Anterior cingulate cortex (tissue), 58 donors: ENCODE measurements at places on chromosomes 3 and 15.

DNA sequence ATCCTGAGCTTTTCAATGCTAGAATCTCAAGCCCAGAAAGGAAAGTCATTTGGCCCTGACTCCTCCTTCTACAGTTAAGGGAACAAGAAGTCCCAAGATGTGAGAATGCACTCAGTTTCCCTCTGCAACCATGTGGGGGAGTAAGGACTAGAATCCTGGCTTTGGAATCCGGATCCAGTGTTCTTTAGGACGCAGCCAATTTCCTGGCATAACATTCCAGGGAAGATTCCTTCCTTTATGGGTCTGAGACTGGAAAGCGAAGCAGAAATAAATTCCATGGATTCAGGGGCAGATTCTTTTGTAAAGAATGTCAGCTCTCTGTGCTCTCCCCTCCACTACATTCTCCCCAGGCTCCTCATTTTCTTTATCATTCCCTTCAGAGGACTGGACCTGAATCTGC is 151.8 kb upstream of the SOX14 start:
- no peak for DNase-seq

DNA sequence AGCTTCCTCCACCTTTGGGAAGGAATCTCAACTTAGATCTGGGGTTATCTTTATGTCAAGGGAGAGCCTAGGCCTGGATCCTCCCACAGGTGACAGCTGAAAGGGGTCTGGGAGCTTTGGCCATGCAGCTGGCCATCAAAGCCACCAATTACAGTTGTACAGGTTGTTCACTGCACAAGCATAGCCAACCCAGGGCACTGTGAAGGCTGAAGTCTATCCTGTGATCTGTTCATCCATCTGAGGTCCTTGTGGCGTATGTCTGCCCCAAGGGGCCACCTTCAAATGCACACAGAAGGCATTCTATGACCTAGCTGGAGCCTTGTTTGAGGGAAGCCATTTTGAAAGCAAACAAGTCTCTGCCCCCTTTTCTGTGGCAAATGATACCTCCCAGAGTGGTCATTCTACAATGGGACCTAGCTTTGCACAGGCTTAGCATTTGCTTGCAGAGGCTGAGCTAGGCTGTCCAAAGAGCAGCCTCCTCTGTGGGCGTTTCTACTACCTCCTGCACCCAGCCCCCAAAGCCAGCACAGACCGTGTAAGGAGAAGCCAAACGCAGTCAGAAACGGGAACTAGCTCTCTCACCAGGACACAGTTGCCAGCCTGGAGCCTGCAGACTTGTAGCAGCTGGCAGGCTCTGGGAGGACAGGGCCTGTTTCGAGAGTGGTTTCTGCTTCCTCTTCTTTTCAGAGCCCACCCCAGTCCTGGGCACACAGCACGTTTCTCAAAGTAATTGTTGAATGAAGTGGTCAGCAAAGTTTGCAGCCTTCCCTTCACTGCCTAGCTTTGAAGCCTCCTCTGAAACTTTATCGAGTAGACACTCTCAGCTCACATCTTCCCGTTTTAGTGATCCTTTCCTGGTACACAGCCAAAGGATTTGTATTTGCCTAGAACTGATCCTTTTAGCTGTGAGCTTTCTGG is 157.3 kb upstream of the SMAD3 start:
- DNase-seq: peak; percentile 62

DNA sequence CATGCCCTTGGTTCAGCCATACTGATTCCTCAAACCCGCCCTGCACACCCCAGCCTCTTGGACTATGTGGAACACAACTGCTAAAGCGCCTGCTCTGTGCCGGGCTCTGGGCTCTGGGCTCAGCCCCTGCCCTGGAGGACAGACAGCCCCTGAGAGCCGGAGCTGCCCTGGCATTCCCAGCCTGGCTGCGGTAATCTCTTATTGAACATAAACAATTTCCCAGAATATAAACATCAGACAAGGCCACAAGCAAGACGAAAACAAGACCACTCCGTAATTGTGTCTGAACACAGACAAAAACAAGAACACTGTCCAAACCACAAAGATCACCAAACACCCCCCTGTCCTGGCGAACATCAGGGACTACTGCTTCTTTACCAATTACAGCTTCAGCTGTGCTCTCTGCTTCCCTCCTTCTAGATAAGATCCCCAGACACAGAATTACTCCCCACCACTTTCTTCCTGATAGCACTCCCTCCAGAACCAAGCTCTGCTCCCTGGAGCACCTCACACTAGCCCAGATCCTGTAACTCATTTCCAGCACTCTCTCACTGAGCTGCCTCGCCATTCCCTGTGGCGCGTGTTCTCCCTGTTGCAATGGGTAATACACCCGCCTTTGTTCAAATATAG is 57.1 kb upstream of the TLE3 start:
- no peak for DNase-seq

GRCh38 chr15:85755471-85755870 is 39.3 kb downstream of the KLHL25 start:
- no peak for DNase-seq

GRCh38 chr3:116413319-116413718 is 32.0 kb downstream of the LSAMP start:
- DNase-seq: no peak

DNA sequence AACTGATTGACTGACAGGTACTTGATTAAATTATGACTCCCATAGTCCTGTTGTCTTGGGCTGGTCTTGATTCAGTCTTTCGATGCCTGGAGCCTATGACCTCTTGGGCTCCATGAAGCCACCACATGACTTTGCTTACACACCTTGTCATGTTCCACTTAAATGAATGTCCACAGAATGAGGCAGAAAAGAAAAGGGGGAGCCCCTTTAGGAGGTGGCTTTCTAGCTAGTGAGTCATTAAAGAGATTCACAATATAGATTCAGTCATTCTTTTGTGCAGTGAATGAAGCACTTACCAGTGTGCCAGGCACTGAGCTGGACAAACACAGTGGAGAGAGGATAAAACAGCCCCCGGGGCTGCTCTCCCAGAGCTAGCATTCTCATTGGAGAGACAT is 17.1 kb downstream of the VIPR1 start:
- DNase-seq: no peak

- no peak for DNase-seq
Observed at GRCh38 chr3:53085476-53085875, 39.6 kb upstream of the SFMBT1 start.

- DNase-seq: no peak
Observed at GRCh38 chr3:20280257-20280656, 94.3 kb upstream of the SGO1 start.

DNA sequence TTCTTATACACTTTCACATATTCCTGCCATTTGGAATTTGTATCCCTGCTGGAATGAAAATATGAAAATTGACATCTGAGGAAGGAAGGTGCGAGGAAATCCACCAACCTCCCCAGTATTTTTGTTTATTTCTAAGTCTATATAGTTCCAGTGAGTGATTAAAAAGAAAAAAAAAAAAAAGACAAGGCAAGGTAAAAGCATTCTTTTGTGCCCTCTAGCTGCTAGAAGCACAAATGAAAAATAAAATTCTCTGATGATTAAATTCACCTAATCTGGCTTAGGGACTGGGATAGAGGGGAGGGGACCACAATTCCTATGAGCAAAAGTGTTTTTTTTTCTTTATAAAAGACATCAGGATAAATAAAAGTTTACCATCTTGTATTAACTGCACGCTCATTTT is 370.9 kb downstream of the NR2F2 start:
- DNase-seq: no peak

GRCh38 chr3:119829420-119829819 is 47.5 kb downstream of the NR1I2 start:
- DNase-seq: no peak

- DNase-seq: no peak
Observed at GRCh38 chr15:62895139-62895866, 147.2 kb upstream of the TPM1 start.

DNA sequence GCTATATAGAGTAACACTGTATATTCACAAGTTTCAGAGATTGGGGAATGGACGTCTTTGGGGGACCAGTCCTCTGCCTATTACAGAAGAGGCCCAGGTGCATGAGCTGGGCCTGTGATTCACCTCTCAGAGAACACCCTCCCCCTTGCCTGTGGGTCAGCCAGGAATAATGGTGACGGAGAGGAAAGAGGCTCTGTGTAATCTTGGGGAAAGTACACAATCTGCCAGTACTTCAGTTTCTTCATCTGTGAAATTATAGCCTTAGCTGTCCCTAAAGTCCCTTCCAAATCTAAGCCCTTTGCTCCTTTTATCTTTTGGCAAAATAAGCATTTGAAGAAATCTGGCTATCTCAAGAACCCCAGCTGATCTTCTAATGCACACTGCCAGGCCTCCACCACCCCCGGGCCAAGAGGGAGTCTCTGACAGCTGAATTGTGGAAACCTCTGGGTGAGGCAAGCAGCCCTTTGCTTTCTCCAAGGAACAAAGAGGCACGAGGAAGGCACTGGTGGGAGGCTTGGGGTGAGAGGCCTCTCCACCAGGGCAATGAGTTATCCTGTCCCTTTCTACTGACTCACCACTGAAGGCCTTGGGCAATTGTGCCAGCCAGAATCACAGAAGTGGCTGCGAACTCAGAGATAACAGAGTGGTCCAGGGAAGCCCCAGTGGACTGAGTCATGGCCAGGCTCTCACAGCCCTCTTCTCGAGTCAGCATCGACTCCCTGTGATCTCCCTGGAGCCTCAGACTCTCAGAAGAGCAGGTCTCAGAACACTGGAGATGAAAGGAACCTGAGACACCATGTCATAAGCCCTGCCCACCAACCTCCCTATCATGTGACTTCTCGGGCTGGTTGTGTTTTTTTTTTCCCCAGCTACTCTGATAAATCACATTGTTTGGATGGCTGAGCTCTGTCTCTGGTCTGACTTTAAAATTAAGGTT is 31.8 kb downstream of the CCNL1 start:
- DNase-seq: no peak

DNA sequence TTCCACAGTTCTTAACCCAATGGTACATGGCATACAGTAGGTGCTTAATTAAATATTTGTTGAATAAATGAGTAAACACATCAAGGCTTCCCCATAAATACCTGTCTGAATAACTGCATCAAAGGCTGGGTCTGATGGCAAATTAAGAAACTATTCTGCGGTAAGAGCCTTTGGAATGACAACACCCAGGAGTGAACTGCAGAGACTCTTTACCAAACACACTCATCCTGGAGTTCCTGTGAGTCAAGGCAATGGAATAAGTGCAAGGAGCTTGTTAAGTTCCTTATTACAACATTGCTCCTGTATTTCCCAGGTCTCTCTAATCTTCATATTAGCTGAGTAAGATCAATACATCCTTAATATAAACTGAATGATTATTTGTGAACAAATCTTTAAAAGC is 119.9 kb upstream of the STT3B start:
- no peak for DNase-seq

- DNase-seq: no peak
Observed at GRCh38 chr15:101244036-101244781, 7.6 kb downstream of the CHSY1 start.

DNA sequence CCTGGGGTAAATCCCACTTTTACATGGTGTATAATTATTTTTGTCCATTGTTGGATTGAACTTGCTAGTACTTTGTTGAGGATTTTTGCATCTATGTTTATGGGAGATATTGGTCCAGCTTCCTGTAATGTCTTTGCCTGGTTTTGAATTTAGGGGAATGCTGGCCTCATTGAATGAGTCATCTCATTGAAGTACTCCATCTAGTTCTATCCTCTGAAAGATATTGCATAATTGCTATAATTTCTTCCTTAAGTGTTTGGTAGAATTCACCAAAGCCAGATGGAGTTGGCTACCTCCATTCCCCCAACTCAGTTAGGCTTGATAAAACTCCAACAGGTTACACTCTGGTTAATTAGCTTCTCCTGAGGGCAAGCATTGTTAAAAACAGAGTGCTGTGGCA is 237.4 kb upstream of the TGFBR2 start:
- no peak for DNase-seq

DNA sequence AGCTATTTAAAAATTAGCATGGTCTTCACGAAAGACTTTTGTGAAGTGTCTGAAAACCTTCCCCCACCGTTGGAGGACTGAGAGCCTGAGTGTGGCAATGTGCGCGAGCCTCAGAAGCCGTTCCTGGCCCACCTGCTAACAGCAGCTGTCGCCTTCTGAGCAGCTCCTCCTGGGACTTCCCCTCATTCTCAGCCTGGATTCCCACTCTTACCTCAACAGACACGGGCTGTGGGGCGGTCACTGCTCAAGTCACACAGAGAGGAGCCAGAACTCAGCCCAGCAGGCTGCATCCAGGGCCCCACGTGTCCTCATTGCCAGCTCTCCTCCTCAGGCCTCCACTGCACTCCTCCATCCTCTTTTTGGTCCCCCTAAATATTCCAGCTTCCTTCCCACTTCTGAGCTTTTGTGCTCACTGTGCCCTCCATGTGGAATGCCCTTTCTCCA is 7.8 kb downstream of the DNASE1L3 start:
- DNase-seq: no peak

DNA sequence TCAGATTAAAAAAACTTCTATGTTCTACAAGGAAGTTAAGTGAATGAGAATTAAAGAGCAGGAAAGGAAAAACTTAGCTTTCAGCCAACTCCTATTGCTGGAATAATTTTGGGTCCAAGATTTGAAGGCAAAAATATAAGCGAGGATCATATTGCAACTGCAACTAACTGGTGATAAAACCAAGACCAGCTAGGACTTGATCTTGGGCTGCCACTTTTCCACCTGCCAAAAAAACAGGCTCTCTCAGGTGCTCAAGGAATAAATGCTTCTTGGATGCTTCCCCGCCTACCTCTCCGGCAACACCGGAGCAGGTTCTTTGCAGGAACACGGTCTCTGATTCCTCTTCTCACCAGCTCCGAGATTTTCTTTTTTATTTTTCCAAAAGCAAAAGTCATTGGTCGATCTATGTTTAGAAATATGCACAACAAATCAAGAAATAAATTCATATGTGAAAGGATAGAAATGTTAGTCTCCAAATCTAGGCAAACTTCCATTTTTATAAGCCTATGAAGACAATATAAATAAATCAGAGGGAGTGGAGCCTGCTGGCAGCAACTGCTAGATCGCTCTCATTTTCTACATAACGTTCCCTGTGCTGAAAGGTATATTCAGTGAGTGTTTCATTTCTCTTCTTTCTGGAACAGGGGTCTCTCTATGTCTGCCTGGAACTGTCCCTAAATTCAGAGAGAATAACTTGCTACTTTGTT is 241.9 kb downstream of the NTRK3 start:
- DNase-seq: no peak
